Panc1 (cell line): ENCODE measurements at places on chromosomes 5 and 9.

DNA sequence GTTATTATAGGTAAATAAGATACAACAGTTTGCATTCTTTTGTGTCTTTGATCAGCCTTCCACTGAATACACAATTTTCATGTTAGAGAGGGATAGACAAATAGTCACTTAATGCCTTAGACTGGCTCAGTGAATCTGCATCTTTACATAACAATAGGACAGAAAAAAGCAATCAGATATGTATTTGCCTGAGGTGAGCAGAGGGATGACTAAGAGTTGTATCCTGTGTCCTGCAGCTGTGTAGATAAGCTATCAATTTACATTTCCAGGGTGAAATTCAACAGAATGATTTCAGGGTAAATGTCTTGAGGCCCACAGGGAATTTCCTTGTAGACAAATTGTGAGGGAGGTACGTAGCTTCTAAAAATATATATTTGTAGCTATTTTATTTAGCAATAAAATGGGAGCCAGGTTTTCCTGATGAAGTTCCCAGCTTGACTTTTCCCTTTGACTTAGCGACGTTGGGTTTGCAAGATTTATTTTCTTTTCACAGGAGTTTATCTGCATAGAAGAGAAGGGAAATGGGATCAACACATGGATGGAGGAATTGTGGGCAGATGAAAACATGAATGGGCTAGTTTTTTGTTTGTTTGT lies 586.1 kb upstream of the CDH6 start:
- H3K27ac ChIP-seq = no peak overlapping the region
- H3K36me3 ChIP-seq = no peaks in the 10 kb centered on the region
- no peak for DNase-seq
- no peaks in the 10 kb centered on the region for H3K4me1 ChIP-seq
- H3K4me3 ChIP-seq = no peak overlapping the region

- DNase-seq = peak; percentile 92
- peak overlapping the region; percentile 87 for H3K27ac ChIP-seq
- H3K36me3 ChIP-seq = no peaks in the 10 kb centered on the region
- H3K27me3 ChIP-seq = no peaks in the 10 kb centered on the region
Measured at GRCh38 chr9:110744715-110745384, 76.3 kb downstream of the MUSK start.

- no peak overlapping the region for H3K4me3 ChIP-seq
- H3K36me3 ChIP-seq = no peaks in the 10 kb centered on the region
- no peak overlapping the region for H3K27ac ChIP-seq
- H3K4me1 ChIP-seq = peaks cover 5% of the 10 kb centered on the region
Measured at GRCh38 chr5:180670586-180671359, 21.4 kb upstream of the FLT4 start.

- no peaks in the 10 kb centered on the region for H3K36me3 ChIP-seq
- no peaks in the 10 kb centered on the region for H3K4me1 ChIP-seq
- H3K27me3 ChIP-seq = no peaks in the 10 kb centered on the region
- no peak overlapping the region for H3K27ac ChIP-seq
- DNase-seq = no peak
Measured at GRCh38 chr5:80867233-80867632, 92.9 kb upstream of the RASGRF2 start.

DNA sequence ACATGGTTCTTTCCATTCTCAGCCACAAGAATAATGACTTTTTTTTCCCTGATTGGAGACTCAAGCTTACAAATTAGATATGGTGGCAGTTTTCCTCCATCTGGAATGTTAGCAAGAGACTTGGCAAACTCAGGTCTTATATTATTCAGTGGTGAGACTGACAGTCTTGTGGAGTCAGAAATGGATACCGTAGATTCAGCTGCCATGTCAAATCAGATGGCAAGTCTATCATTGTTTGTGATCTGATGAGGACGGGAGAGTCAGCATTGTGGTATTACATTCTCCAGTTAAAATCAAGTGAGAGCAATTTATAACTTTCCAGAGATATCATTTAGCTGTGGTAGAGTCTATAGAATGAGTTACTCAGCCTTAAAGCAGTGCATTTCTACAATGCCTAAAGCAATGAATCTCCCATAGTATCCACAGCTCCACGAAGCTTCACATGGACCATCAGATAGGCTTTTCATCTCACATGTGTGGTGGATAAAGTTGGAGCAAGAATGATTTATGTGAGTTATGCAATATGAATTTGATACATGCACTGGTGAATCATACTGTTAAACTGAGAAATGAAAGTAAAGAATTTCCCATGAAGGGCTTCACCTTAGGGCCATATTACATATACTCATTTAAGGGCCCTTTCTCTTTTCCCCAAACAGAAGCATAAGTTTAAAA lies 430.6 kb downstream of the ZNF608 start:
- H3K4me3 ChIP-seq = no peak overlapping the region
- no peaks in the 10 kb centered on the region for H3K27me3 ChIP-seq
- H3K4me1 ChIP-seq = no peaks in the 10 kb centered on the region
- DNase-seq = no peak

- no peaks in the 10 kb centered on the region for H3K27me3 ChIP-seq
- H3K36me3 ChIP-seq = no peaks in the 10 kb centered on the region
- H3K4me1 ChIP-seq = no peaks in the 10 kb centered on the region
- DNase-seq = no peak
- H3K27ac ChIP-seq = no peak overlapping the region
Measured at GRCh38 chr9:91296354-91296753, 65.4 kb downstream of the AUH start.

DNA sequence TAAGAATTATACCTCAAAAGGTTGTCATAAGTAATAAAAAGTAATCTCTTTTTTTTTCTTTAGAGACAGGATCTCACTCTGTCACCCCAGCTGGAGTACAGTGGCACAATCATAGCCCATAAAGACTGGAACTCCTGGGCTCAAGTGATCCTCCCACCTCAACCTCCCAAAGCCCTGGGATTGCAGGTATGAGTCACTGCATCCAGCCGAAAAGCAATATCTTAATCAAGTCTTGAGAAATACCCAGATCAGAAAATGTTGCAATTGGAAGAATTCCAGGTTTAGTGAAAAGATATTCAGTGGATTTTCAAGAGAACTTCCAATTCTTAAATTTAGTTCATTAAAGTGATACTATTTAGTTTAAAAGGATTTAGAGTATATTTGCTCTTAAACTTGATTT lies 40.9 kb upstream of the IDNK start:
- DNase-seq = no peak
- no peaks in the 10 kb centered on the region for H3K27me3 ChIP-seq
- H3K27ac ChIP-seq = no peak overlapping the region

DNA sequence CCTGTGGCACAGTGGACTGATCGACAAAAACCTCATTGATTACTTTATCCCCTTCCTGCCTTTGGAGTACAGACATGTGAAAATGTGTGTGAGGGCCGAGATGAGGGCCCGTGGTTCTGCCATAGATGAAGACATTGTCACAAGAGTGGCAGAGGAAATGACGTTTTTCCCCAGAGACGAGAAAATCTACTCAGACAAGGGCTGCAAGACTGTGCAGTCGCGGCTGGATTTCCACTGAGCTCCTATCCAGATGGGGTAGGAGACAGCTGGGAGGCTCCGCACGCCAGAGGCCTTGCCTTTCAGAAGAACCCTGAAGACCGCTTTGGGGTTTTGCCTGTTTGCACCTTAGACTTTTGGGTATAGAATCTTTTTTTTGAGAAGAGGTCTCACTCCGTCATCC lies 6.4 kb downstream of the TOR1B start:
- no peaks in the 10 kb centered on the region for H3K27me3 ChIP-seq
- no peak for DNase-seq
- no peak overlapping the region for H3K4me3 ChIP-seq
- H3K27ac ChIP-seq = no peak overlapping the region

DNA sequence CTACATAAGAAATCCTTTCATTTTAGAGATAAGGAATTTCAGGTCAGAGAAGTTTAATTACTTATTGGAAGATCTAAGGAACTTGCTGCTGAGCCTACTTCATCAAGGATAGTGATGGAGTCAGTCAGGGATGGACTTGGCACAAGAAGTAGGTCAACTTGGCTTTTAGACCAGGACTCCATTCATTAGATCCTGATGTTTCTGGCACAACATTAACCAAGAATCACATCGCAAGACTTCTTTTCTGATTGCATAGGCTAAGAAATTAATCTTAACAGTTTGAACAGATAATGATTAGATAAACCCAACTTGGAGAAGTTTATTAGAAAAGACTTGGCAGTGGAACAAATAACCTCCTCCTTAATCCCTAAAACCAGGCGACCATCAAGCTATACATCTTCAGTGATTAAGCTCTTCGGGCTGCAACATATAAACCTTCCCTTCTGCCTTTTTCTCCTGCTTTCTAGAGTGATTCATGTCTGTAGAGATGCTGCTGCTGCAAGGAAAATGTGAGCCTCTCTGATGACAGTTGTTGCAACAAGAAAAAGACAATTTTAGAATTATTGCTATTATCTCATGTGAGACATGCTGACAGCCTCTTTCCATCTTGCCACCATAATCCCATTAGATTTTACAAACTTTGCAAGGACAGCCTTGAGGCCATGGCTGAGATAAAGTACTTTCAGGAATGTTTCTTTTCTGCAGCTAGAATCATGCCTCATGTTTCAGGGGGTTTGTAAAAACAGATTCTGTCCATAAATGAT lies 207.9 kb upstream of the SLC27A6 start:
- H3K27ac ChIP-seq = no peak overlapping the region
- H3K27me3 ChIP-seq = no peaks in the 10 kb centered on the region
- no peak for DNase-seq
- no peaks in the 10 kb centered on the region for H3K4me1 ChIP-seq

DNA sequence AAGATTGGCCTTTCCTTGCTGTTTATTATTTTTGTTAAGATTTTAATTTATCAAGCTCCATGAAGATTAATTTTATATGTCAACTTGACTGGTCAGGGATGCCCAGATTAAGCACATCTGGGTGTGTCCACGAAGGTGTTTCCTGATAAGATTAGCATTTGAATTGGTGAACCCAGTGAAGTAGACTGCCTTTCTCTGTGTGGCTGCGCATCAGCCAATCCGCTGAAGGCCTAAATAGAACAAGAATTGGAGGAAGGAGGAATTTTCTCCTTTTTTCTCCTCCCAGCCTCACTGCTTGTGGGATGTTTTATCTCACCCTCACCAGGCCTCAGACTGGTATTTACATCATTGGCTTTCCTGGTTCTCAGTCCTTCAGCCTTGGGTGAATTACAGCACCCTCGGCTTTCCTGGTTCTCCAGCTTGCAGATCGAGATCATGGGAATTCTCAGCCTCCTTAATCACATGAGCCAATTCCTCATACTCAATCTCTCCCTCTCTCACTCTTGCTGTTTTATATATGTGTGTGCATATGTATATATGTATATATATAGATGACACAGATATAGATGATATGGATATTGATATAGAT lies 135.4 kb upstream of the SPEF2 start:
- no peaks in the 10 kb centered on the region for H3K27me3 ChIP-seq
- H3K27ac ChIP-seq = no peak overlapping the region
- H3K4me1 ChIP-seq = no peaks in the 10 kb centered on the region
- DNase-seq = no peak
- H3K36me3 ChIP-seq = no peaks in the 10 kb centered on the region
- no peak overlapping the region for H3K4me3 ChIP-seq

- no peaks in the 10 kb centered on the region for H3K4me1 ChIP-seq
- no peaks in the 10 kb centered on the region for H3K27me3 ChIP-seq
- no peak for DNase-seq
- H3K27ac ChIP-seq = no peak overlapping the region
- H3K36me3 ChIP-seq = no peaks in the 10 kb centered on the region
- H3K4me3 ChIP-seq = no peak overlapping the region
Measured at GRCh38 chr5:156906807-156907206, 56.2 kb downstream of the TIMD4 start.

DNA sequence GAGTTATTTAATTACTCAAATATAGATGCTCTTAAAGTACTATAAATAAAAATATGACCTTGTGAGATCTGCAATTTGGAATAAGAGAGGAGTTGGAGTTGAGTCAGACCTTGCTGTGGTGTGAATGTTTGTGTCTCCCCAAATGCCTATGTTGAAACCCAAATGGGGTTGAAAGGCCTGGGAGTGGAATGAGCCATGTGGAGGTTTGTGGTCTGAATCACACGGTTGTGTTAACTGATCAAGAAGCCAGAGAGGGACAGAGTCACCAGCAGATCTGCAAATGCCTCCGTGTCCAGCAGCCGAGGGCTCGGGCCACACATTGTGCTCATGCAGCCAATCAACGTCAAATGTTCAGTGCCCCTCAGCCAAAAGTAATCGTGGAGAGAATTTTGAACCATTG lies 404.4 kb downstream of the ICE1 start:
- DNase-seq = no peak
- no peaks in the 10 kb centered on the region for H3K36me3 ChIP-seq
- no peak overlapping the region for H3K4me3 ChIP-seq
- H3K4me1 ChIP-seq = no peaks in the 10 kb centered on the region

DNA sequence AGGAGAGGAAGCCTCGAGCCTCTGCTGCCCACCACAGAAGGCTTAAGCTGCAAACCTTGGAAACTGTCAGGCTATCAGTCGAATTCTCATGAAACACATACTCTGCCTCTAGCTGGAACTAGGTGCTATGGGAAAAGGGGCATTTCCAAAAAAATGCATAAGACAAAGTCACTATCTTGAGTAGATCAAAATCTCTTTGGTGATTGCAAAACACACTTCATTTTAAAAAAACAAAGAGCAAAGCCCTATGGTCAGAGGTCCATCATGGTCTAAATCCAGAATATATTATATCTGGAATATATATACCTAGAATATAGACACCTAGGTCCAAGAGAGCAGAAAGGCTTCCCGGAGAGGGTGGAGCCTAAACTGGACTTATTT lies 59.8 kb downstream of the ENC1 start:
- H3K27ac ChIP-seq = no peak overlapping the region
- no peak for DNase-seq
- H3K36me3 ChIP-seq = no peaks in the 10 kb centered on the region
- H3K4me1 ChIP-seq = peaks cover 8% of the 10 kb centered on the region

DNA sequence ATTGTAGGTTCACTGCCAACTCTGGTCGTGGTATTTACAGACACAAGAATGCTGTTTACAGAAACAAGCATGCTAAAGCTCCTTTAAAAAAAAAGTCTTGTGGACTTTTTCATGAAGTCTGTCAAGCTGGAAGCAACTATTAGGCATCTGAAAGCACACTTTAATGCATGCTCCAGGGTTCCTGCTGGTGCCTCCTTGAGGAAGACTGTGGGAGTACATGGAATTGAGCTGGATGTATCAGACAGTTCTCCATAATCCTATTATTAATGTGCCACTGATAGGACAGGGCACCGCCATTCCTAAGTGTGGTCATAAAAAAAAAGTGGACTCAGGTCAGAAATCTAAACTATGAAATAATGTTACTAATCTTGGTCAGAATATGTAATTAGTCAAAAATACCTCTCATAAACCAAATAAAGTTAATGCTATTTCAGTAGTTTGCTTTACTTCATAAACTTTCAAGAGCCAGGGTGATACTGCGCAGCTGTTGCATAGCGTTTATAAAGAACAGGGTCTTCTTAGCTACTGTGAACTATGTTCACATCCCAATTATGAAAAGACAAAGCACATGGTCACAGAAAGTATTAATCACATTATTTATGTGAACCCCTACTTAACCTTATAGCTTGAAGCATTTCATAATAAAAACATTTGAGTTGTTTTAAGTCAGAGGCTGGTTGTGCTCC lies 390.8 kb upstream of the PTGER4 start:
- no peak overlapping the region for H3K4me3 ChIP-seq
- no peaks in the 10 kb centered on the region for H3K36me3 ChIP-seq
- H3K4me1 ChIP-seq = no peaks in the 10 kb centered on the region
- no peaks in the 10 kb centered on the region for H3K27me3 ChIP-seq

- H3K36me3 ChIP-seq = no peaks in the 10 kb centered on the region
- no peak for DNase-seq
- H3K27ac ChIP-seq = no peak overlapping the region
Measured at GRCh38 chr9:36382484-36382883, 17.6 kb downstream of the RNF38 start.
